Spinal cord (tissue), 10 donors: ENCODE measurements at places on chromosomes 1 and 21.

DNA sequence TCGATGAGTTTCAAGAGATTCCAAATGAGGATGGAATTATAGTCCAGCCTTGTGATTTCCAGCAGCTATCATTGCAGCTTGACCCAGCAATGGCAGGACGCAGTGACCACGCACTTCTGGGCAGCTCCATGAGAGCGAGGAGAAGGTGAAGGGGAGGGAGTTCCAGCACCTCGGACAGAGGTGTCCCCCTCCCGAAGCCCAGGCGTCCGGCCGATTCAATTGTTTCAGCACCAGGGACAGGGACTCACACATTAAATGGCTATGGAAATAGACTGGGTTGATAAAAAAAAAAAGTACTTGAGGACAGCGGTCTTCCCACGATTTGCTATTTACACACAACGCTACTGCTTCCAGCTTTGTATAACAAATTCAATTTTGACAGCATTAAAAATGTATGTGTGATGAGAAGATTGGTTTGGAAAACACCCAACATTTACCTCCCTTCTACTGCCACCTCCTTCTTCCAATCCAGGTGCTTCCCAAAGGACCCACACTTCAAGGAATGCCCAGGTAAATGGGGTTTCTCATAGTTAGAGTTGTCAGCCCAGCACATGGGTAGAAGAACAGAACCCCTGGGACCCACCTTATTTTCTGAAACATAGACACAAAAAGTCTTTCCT is 71.8 kb downstream of the DISP3 start:
- peak; percentile 79 for DNase-seq

DNA sequence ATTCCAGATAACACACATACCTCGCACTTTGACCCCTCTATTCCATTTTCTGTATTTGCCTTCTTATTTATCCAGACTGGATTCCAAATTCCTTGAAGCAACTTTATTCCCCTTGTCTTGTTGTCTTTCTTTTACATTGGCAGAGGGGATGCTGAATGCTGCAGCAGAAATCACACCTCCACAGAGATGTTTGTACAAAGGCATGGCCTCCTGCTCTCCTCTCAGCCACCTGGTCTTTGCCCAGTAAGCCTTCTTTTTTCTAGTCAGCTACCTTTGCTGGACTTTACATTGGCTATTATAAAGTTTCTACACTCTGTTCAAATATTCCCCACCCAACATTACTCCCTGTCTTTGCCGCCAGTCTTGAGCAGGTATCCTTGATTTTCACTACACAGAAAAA is 75.1 kb downstream of the LAMC1 start:
- DNase-seq, result no peak

GRCh38 chr1:212127221-212127620 is 91.7 kb downstream of the DTL start:
- DNase-seq, result no peak

- no peak for DNase-seq
Observed at GRCh38 chr1:243924588-243925349, 74.7 kb upstream of the AKT3 start.

DNA sequence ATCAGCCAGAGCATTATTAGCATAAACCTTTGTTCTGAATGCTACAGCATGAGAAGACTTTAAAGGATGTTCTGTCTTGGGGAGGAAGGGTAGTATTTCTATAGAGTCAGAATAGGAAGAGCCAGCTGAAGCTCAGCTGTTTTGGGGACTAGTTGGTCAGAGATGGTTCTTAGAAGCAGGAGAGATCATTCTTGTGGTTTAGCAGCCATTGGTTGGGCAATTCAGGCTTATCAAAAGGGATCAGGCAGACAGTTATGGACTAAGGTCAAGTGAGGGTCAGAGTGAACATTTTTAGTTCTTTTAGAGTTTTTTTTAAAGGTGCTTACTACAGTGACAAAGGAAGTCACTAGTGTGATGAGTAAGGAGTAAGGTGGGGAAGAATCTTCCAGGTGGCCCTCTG is 245.5 kb downstream of the RPS6KC1 start:
- no peak for DNase-seq

DNA sequence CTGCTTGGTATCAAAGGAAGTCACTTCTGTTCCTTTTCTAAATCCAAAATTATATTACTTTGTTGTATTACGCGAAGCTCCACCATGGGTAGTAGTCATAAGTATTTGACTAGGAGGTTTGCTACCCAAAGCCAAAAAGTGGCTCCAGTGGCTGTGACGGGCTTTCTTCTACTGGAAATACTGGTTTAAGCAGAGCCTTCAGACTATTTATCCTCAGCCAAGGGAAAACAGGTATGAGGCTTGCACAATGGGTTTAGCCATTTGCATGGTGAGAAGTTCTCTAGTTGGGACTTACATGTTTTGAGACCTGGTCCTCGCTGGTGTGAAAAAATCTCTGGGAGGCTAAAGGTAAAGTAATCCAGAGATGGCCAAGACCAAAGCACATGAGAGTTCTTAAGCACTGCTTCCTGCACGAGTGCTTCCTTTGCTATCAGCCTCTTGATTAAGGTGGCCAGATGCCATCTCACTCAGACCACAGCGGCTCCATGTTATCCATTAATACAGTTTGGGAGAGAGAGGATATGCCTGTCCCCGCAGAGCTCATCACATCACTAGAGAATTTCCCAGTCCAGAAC is 121.2 kb downstream of the PIK3R3 start:
- DNase-seq, result no peak

- no peak for DNase-seq
Observed at GRCh38 chr21:39575775-39576174, 37.0 kb upstream of the B3GALT5 start.

GRCh38 chr1:22039594-22040285 is 12.8 kb upstream of the CDC42 start:
- DNase-seq, result peak; percentile 64

GRCh38 chr1:192907545-192908243 is 98.9 kb downstream of the RGS2 start:
- no peak for DNase-seq

GRCh38 chr1:244192325-244192724 is 141.2 kb downstream of the ZBTB18 start:
- no peak for DNase-seq

GRCh38 chr1:26358411-26359384 is 4.8 kb upstream of the CRYBG2 start:
- no peak for DNase-seq

GRCh38 chr1:28244549-28245251 is 8.8 kb downstream of the ATP5IF1 start:
- DNase-seq, result no peak

DNA sequence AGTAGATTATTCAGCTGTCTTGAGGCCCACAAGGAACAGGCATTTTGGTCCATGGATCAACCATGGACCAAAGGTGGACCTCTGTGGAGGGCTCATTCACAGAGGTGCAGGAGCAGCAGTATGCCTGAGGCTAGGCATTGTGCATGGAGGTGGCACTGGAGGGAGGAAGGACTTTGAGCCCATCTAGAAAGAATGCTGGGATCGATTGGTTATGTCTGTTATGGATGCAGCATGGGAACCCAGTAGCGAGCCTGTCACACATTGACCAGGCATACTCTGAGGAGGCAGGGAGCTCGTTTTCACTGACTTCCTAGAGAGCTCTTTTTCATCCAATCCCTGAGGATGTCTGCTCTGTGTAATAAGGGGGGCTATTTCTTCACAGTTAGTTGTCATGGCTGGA is 75.5 kb downstream of the KCNN3 start:
- no peak for DNase-seq

GRCh38 chr1:6098303-6099215 is 52.9 kb downstream of the KCNAB2 start:
- DNase-seq, result no peak

- DNase-seq, result no peak
Observed at GRCh38 chr1:12296016-12296415, 66.2 kb downstream of the VPS13D start.

- no peak for DNase-seq
Observed at GRCh38 chr1:226120398-226120797, 57.9 kb downstream of the H3-3A start.

DNA sequence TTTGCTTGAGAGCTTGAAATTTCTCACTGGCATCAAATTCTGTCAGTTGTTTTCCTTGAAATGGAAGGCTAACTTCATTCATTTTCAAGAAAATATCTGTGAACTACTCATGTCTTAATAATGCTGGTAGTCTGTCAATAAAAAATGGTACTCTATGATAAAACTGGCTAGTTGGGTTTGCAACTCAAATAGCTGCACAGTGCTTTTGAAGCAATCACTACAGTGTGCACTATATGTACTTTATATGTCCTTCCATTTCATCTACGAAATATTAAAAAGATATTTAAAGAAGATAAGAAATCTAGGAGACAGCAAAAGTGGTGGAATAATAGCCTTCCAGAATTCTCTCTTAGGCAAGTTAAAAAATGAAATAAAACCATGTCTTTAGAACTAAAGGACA is 39.9 kb upstream of the ZNHIT6 start:
- no peak for DNase-seq

DNA sequence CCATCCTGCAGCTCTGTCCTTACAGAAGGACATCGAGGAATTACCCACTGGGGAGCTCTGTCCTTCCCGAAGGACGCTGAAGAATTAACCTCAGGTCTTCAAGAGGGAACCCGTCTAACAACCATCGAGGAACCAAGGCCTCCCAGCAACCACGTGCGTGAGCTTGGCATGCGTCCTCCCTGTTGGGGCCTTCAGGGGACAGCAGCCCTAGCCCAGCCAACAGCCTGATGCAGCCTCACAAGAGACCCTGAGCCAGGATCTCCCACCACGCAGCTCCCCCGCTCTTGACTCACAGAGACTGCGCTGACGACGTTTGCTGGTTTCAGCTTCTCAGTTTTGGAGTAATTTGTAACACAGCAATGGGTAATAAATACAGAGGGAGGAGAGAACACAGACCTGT is 19.6 kb upstream of the AGPAT3 start:
- DNase-seq, result no peak

- no peak for DNase-seq
Observed at GRCh38 chr1:149844650-149845255, 54.6 kb upstream of the BOLA1 start.

- peak; percentile 53 for DNase-seq
Observed at GRCh38 chr1:7975212-7975865, 13.8 kb downstream of the PARK7 start.

DNA sequence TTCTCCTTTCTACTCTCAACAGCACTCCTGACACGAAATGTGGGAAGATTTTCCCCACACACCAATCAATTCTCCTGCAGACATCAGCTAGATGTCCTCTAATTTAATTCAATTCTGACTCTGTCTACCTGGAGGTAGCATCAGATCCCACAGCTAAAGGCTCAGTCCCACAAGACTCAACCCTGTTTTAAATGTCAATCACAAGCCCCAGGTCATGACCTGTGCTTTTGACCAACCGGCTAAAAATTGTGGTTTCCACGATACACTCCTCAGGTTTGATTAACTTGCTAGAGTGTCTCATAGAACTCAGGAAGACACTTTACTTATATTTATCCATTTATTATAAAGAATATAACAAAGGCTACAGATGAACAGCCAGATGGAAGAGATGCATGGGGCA is 27.4 kb downstream of the IL23R start:
- DNase-seq, result no peak

GRCh38 chr1:244181867-244182266 is 130.8 kb downstream of the ZBTB18 start:
- no peak for DNase-seq

DNA sequence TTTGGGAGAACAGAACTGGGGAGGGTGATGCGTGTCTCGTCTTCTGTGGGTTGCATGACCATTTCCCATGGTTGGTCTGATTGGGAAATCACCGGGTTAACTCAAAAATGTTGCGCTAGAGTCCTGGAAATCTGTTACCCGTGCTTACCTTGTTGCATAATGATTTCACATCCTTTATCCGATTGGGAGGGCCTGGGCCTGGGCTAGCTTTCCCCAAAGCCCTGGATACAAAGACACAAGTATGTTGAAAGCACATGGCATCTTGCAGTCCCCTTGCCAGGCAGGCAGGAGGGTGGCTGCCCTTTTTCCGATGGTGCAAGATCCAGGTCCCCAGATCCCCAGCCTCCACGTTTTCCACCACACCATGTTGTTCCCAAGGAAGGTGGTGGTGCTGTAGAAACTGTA is 582 bp downstream of the TRPM2 start:
- DNase-seq, result no peak

DNA sequence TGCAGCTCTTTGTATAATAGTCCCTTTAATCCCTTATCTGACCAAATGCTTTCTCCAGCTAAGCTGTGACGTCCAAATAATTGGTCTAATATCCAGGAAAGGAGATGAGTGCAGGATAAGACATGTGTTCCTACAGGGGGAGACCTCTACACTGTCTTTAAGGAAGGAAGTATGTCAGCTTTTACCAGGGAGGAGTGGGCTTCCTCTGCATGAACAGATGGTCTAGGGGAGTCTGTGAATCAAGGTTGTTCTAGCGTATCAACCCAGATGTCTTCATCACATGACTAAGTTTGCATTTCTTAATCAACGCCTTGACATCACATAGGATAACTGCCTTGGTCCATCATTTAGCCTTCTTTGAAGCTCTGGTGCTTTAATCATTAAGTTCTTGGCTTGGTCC is 528.2 kb downstream of the MRPL39 start:
- no peak for DNase-seq

GRCh38 chr1:201917362-201918033 is 28.8 kb downstream of the SHISA4 start:
- DNase-seq, result no peak

GRCh38 chr1:206472886-206473285 is 2.6 kb downstream of the IKBKE start:
- no peak for DNase-seq

GRCh38 chr1:230977761-230978490 is 735 bp downstream of the TTC13 start:
- peak; percentile 60 for DNase-seq

DNA sequence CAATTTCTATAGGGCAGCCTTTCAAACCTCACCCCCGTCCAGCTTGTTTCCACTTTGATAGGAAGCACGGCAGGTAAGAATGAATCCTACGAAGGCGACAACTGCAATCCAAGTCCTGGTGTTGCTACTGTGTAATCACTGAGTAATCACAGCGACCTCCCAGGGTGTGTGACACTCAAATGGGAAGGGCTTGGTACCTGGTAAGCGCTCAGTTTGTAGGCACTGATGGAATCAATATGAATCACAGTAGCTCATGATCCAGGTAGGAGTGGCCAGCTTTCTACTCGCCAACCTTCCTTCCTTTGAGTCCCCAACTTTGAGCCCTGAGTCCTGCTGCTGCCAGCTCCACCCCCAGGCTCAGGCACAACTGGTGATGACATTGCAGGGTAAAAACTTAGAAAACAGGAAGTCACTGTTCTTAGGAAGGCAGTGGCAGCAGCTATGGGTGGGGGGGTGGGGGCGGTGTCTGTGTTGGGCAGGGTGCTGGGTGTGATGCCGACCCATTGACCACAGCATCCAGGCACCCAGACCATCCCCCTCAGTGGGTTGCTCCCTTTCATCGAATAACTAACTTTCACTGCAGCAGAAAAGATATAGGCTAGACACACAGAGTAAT is 70.7 kb downstream of the CD247 start:
- no peak for DNase-seq

DNA sequence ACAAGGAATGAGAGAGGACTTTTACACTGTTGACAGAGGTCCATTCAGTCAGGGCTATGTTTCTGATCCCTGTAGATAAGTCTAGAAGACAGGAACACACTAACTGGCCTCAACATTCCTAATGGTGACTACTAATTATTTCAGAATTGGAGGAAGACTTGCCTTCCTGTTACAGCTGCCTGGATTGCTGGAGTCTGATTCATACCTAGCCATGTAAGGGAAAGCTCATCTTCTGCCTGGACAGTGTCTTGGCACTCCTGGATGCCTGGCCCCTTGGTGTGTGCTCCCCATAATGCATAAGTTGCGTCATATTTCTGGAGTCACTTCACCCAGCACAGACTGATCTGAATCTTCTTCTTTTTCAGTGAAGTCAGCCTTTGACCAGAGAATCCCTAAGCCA is 326.0 kb upstream of the RUNX1 start:
- DNase-seq, result no peak

- DNase-seq, result no peak
Observed at GRCh38 chr1:160143695-160144094, 7.7 kb upstream of the ATP1A4 start.
